ENCODE measurements at places on chromosomes 5 and 9.

GRCh38 chr5:143678148-143678905, 133.6 kb upstream of the HMHB1 start:
- DNase-seq = no peak

GRCh38 chr5:18686253-18686652, 1052.0 kb downstream of the TAF11L14 start:
- DNase-seq = no peak

GRCh38 chr9:68522131-68522530, 18.6 kb downstream of the TMEM252 start:
- DNase-seq = no peak

DNA sequence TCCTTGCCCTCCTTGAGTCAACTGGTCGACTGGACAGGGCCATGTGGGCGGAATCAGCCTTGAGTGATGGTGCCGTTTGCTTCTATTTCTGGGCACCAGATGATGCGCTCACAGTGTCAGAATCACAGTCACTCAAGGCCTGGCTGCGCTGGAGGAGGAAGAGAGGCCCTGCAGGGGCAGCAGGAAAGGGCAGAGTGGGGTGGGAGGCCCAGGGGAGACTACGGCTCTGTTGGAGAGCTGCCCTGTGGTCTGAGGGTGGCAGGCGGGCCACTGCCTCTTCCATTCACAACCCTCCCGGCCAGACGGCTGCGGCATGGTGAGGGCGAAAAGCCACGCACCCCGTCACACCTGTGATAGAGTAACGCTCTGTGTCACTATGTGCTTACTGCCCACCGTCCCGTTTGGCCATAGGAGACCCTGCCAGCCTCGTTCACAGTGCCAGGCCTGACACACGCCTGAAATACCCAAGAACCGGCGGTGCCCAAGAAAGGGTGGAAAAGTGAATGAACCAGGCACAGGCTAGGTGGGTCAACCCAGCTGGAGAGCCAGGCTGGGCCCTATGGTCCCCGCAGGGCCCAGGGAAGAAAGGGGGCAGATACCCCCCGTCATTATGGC, 9.9 kb downstream of the PLPP7 start:
- DNase-seq = no peak

- DNase-seq = no peak
Measured at GRCh38 chr9:6506571-6506970, 93.6 kb downstream of the UHRF2 start.

Data from activated naive CD4-positive, alpha-beta T cell treated with anti-CD3 and anti-CD28 coated beads, Interleukin-2, amount 50 U/mL, for 72 hours (primary cell).